ENCODE measurements at places on chromosomes 7 and 10. TPM values are rescaled to one million over a fixed set of nuclear protein-coding genes. Genes with fewer than 3 reads are reported as not detected.

DNA sequence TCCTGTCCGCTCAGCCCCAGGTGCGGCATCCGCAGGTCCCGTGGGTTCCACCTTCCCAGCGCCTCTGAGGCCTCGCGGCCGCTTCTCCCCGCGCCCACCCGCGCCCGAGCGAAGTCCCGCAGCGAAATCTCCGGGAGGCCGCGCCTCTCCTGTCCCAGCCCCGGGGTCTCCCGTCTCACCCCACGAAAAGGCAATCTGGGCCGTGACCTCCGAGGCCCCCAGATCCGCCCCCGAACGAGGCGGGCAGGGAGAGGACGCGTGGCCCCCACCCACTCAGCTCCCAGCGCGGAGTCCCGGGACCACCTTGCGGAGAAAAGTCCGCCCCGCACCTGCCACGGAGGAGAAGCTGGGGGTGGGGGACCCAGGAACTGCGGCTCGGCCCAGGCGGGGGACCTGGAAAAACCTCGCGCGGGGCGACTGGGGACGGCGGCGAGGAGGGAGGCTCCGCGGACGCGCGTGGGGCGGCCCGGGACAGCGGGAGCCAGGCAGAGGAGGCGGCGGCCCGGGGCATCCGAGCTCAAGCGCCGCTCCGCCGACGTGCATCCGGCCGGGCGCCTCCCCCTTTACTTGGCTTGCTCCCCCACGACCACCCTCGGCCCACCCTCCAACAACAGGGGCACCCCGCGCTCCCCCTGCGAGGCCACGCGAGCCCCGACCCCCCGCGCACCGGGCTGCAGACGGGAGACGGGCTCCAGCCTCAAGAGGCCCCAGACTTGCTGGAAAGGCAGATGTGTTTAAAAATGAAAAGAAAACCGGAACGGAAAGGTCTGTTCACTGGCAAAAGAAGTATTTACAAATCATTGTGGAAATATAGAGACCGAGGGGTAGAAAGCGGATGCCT, 33.0 kb upstream of the RNF32 start:
- peak overlapping the region; percentile 51 for H3K4me3 ChIP-seq
- peaks cover 5% of the 10 kb centered on the region for H3K4me1 ChIP-seq
- DNase-seq = no peak
- H3K27me3 ChIP-seq = peaks cover 38% of the 10 kb centered on the region
- H3K36me3 ChIP-seq = no peaks in the 10 kb centered on the region
- no peak overlapping the region for H3K27ac ChIP-seq

GRCh38 chr7:70790215-70791073, 341.5 kb upstream of the GALNT17 start:
- peaks cover 40% of the 10 kb centered on the region for H3K36me3 ChIP-seq
- H3K4me3 ChIP-seq = no peak overlapping the region
- no peak overlapping the region for H3K27ac ChIP-seq
- H3K4me1 ChIP-seq = no peaks in the 10 kb centered on the region

DNA sequence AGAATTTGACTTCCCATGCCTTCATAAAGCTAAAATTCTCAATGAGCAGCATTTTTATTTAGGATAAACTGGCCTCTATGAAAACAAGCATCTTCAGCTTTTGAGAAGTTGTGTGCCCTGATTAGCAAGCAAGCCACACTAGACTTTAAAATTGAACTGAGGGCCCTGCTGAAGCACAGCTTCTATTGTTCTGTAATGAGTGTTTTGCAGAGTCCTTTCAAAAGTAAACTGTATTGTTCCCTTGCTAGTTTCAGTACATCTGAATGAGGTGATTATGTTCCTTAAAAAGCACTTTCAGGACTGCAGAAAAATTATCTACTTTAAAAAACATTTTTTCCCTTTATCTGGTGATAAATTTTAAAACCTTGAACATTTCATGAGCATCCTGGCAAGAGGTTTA, 113.3 kb upstream of the PRPS1L1 start:
- no peak overlapping the region for H3K27ac ChIP-seq
- H3K27me3 ChIP-seq = peaks cover 8% of the 10 kb centered on the region
- H3K4me1 ChIP-seq = peaks cover 8% of the 10 kb centered on the region
- no peak for DNase-seq

The PTPN20 gene
- not detected for polyA plus RNA-seq

Measured in naive B cell (primary cell).